K562 (cell line): ENCODE measurements at places on chromosomes 2 and 18.
A peak's percentile ranks its signal among the peaks of the same experiment; 100 is the strongest.

GRCh38 chr2:181910028-181910831, 18.7 kb downstream of the ITPRID2 start:
- DNase-seq, result no peak

- no peak for DNase-seq
Measured at GRCh38 chr2:101805152-101806088, 107.9 kb downstream of the MAP4K4 start.

DNA sequence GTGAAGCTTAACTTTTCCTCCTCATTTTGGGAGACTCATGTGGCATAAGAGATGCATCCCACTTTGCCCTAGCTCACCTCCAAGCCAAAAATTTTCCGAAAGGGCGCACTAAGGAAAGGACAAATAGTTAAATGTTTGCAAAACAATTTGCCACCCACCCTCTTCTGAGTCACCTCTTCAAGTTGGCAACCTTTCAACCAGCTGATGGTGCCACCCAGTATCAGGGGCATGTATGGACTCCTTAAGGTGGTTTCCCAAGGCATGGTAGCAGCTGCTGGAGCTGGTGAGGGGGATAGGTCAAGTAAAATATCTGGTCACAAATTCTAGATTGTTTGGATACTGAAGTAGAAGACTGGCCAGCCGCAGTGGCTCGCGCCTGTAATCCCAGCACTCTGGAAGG, 17.2 kb upstream of the ITGAV start:
- DNase-seq, result no peak

- DNase-seq, result no peak
Measured at GRCh38 chr2:45652090-45653031, 886 bp downstream of the PRKCE start.

DNA sequence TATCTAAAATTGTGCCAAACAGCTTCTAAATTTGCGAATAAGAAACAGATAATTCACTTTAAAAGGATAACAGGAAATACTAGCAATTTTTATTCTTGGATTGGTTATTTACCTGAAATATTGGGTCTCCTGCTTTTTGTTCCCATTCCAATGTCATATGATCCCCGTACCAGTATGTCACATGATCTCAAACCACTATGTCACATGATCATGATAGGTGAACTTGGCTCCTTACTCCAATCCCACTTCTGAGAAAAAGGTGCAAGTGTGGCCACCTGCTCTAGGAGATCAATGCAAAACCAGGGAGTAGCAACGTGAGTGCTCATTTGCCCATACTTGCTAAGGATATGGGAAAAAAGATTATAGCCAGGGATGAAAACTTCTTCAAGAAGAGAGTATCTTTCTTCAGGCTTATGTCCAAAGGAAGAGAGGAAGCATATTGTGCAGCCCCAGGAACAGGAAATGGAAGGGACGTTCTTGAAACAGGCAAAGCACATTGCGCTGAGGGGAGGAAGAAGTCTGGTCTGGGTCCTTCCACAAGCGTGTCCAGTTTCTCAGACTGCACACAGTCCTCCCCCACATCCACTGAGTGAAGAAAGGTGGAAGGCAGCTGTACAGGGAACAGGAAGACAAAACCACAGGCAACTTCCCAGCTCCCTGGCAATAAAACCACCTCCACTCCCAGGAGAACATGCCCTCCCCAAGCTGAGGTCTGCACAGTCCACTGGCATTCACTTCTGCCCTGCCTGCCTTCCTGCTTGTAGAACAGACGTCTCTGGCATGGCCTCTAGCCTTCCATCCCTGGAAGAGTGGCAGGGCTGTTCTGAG, at the start of gene LYG2:
Gene LYG2 (minus strand): TSS at position 176 of the 828 bp plus-strand sequence. CDS start 1,406 bp downstream, outside the sequence.
- no peak for DNase-seq

GRCh38 chr18:23401400-23402347, 51.4 kb upstream of the RIOK3 start:
- DNase-seq, result no peak

DNA sequence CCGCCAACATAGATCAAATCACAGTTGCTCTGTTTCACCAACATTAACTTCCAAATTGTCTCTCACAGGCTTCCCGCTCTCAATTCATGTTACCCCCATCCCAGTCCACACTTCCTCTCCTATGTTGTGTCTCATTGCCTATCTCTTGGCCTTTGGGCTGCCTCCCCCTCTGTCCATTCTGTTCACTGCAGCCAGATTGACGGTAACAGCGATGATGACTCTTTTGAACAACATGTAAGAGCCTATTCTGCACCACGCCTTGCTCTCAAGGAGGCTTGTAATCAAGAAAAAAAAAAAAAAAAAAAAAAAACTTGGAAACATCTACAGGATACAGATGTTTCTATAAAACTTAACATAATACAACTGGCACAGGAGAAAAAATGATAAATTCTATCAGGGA, 77.3 kb upstream of the RMDN2 start:
- DNase-seq, result no peak

DNA sequence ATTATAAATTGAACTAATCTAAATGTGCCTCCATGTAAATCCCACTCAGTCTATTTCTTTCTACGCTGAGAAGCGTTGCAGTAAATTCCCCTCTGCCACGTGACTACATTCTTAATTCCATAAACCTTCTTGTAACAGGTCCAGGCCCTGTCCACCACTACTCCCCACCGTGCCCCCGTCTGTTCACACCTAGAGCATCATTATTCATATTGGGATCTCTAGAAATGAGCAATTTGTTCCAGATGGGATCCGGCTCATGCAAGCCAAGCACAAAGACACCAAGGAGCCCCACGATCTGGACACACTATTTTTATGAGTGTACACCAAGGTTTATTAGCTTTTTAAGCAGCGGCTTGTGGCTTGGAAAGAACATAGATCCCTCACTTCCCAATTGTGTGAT, 38.2 kb downstream of the BOLA3 start:
- DNase-seq, result no peak

- DNase-seq, result peak; percentile 21
Measured at GRCh38 chr2:3827673-3828575, 124.5 kb downstream of the DCDC2C start.

- DNase-seq, result no peak
Measured at GRCh38 chr18:58754544-58755068, 83.3 kb downstream of the MALT1 start.

DNA sequence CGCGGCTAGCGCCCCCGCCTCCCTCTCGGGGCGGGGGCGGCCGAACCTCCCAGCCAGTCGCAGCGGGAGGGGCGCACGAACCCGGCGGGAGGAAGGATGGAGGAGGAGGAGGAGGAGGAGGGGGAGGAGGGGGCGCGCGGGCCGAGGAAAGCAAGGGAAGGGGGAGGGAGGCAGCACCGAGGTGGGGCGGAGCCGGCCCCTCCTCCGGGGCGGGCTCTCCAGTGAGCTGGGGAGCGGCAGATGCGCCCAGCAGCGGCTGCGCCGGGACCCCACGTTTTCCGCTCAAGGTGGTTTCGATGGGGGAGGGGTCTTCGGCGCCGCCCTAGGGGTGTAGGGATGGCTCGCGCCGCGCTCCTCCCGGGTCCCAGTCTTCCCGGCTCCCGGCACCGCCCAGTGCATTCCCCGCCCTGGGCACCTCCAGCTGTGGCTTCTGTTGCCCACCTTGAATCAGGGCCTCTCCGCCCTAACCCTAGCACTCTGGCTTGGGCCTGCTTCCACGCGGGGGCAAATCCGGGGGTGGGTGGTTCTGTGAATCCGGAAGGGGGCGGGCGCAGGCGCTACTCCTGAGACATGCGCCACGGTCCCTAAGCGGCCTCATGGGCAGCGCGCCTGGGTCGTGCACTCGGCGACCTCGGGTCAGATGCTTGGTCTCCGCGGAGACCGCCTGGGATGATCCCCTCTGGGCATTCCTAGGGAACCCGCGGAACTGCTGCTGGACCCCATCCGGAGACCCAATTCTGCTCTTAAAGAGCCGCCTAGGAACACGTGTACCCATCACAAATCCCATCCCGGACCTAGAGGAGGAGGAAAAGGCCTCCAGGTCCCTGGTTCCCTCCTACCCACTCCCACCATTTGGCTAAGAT, at the start of gene FBXO41:
Gene FBXO41 (minus strand): TSS at position 183 of the 863 bp plus-strand sequence. CDS start 14,848 bp downstream, outside the sequence.
- DNase-seq, result peak; percentile 77

- no peak for DNase-seq
Measured at GRCh38 chr2:127011796-127012195, 95.2 kb downstream of the BIN1 start.

DNA sequence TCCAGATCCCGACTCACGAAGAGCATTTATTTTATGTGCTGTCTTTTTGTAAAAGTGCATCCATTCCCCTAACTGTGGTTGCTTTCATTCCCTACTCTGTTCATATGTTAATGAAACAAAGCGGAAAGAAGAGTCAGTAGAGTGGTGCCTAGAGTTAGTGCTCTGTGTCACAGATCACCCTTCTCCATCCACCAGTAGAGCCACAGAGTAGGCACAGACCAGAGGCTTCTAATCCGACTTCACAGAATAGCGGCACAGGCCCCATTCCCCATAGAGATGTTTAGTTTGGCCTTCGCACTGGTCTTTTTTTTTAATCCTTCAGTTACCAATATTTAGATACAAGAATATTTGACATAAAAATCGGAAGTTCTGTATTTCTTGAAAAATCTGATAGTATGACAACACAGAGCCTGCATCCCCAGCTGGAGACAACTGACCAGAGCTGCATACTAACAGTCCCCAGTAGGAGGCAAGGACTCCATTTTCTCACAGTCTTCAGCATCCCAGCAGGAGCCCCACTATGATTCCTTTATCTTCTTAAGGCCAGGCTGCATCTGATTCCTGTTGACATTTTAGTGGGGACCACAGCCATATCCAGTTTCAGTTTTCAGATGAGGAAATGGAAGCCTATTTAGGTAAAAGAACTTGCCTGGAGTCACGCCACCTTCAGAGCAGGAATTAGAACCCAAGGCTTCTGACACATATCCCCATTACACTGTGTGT, 7.0 kb downstream of the G6PC2 start:
- DNase-seq, result peak; percentile 27

DNA sequence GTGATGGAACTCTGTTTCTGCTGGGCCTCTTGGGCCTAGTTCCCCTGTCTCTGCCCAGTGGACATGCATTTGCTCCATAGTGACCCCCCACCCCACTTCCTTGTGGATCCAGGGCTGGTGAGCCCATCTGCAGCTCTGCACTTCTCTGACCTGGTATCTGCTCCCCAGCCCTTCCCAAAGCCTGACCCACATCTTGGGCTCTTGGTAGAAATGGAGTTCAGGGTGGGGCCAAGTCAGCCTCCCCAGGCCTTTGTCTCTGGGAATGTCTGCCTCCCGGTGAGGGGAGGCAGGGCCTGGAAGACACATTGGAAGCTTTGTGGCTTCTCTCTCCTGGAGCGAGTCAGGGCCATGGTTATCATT, 6.3 kb upstream of the TRAF3IP1 start:
- DNase-seq, result no peak

DNA sequence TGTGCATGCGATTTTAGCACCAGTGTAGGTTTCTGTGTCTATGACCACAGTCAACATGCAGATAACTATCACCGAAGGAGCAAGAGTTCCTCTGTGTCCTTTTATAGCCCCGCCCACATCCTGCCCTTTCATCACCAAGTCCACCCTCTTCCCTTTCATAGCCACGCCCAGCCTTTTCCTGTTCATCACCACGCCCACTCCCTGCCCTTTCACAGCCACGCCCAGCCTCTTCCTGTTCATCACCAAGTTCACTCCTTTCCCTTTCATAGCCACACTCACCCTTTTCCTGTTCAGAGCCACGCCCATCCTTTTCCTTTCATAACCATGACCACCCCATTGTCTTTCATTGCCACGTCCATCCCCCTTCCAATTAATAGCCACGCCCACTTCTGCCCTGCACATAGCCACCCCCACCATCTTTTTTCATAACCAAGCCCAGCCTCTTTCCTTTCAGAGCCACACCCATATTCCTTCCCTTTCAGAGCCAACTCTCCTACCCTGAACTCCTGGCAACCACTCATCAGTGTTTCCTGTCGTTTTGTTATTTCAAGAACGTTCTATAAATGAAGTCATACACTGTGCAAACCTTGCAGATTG, 273.9 kb downstream of the MYT1L start:
- peak; percentile 55 for DNase-seq

DNA sequence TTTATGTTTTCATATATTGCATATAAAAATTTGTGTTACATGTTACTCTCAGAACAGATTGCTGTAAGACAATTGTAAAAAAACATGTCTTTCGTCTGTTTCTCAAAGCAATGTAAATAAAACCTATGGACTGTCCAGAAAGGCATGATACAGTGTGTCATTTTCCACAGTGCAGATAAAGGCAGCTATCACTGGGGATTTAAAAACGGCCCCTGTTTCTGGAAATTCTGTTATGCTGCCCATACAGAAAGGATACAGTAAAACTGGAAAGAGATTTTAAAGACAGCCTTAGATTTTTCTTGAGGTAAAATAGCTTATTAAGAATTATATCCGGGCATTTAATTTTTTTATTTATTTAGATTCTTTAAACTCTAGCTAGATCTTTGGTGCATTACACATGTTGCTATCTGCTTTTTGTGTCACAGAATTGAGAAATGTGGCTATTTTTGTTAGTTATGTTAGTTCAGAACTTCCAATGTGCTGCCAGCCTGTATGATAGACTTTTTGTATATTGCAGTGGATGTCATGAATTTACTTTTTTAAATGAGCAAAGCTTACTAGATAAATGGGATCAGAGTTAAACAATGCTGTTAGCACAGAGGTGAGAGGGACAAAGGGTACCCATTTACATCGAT, 859 bp upstream of the INO80D start:
- DNase-seq, result no peak

- DNase-seq, result peak; percentile 9
Measured at GRCh38 chr18:75377926-75378325, 49.6 kb downstream of the SMIM21 start.

- DNase-seq, result no peak
Measured at GRCh38 chr2:144996225-144996795, 476.4 kb upstream of the ZEB2 start.

DNA sequence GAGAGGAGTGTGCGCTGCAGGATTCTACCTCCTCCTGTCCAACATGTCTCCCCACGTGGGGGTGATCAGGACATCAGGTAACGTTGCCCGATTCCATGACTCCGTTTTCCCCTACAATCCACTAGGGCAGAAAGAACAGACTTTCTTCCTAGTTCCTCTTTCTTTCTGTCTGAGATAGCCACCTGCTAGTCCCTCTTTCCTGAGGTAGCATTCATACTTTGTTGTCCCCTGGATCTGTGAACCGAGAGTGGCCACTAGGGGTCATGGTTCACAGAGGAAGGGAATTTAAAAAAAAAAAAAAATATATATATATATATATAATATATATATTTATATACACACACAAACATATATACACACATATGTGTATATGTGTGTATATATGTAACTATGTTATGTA, 210.0 kb upstream of the ZNF521 start:
- peak; percentile 37 for DNase-seq

DNA sequence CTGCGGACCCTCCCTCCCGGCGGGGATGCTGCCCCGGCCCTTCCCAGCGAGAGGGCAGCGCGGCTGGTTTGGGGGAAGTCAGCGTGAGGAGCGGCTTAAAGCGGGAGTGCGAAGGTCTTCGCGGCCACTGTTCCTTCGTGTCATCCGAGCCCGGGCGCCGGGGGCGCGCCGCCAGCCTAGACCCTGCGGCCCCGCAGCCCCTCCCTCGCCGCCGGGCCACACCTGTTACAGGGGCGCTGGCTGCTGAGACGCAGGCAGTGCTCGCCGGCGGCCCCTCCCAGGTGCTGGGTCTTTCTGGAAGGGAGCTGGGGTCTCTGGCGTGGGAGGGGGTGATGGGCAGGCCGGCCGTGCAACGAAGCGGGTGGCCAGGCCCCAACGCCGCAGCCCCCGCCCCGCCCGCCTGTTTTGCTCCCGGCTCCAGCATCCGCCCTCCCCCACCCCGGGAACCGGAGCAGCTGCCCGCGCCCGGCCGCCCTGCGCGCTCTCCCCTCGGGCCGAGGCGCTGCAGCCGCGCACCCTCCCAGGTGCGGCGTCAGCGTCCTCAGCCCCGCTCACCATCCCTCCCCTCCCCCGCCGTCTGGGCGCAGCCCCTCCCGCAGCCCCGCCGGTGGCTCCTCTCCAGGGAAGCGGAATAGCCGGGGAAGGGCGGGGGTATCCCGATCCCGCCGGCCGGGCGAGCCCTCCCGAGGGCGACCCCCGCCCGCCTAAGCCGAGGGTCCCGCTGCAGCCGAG, 727 bp downstream of the KIF1A start:
- DNase-seq, result no peak
